ENCODE measurements at places on chromosomes 3 and 15. TPM values are rescaled to one million over a fixed set of nuclear protein-coding genes. Genes with fewer than 3 reads are reported as not detected.

Gene MUSTN1
- total RNA-seq: not detected

Gene TRAIP
- total RNA-seq: 18.9 TPM

DNA sequence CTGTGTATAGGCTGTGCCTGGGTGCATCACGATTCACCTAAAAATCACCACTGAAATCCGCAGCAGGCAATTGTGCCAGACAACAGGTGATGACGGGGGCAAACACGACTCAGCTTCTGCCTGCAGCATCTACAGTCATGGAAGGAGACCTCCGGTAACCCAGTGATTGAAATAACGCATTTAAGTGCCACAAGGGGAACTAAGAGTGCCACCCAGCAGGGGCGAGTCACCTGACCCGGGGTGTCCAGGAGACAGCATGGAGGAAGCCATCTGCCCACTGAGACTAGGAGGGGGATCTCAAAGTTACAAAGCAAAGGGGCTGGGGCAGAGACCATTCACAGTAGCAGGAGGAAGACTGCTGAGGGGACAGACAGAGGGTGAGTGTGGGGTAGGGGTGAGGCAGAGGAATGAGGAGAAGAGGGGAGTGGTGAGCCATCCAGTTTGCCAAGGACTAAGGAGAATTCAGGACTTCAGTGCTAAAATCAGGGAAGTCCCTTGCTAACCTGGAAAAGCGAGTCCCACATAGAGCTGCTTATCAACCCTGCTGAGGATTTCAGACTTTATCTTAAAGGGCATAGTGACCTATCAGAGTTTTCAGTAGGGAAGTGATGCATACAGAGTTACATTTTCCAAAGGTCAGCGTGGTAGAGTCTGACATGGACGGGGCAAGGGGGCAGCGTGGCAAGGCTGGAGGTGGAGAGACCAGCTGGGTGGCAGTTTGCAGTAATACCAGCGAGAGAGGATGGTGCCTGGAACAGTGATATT lies 256.7 kb upstream of the HES1 start:
- DNase-seq: no peak

GRCh38 chr15:80550908-80551260 lies 144.2 kb upstream of the ABHD17C start:
- no peak for DNase-seq

Gene SNTN
- total RNA-seq: not detected

Gene VWA5B2
- not detected for total RNA-seq

DNA sequence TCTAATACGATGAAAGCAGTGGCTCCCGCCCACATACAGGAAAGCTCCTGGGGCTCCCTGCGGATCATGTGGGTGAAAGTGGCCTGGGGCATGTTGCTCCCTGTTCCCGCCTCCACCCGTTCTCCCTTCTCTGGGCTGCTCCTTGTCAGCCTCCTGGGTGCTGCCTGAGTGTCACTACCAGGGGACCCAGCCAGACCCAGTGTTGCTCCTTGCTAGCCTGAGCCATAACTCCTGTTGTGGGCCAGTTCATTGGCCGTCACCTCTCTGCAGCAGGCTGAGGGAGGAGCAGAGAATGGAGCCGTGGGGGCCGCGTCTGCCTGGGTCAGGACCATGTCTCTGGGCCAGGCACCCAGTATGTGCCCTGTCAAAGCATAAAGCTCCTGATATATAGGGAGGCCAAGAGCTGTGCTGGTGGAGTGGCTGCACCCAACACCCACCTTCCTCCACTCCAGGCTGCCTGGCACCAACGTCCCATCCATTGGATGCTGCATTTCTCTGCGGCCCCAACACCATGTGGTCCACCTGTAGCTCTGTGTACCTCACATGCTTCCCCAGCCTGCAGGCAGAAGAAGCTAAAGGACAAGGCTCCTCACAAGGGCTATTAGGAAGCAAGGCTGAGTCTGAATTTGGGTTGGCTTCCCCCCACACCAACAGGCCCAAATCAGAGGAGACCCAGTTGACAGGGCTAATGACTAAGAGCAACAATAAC lies 40.5 kb downstream of the KLF13 start:
- DNase-seq: no peak

Gene ROBO1
- total RNA-seq: 21.6 TPM

GRCh38 chr3:17686613-17687012 lies 55.8 kb downstream of the TBC1D5 start:
- no peak for DNase-seq

GRCh38 chr3:184659797-184660301 lies 52.0 kb downstream of the MAGEF1 start:
- DNase-seq: no peak

Gene ABCF3
- total RNA-seq: 51.1 TPM

Gene MYRIP
- 0.29 TPM for total RNA-seq

- no peak for DNase-seq
Observed at GRCh38 chr15:67165254-67166253, 88.9 kb downstream of the AAGAB start.

Gene ADCY5
- total RNA-seq: 2.7 TPM

DNA sequence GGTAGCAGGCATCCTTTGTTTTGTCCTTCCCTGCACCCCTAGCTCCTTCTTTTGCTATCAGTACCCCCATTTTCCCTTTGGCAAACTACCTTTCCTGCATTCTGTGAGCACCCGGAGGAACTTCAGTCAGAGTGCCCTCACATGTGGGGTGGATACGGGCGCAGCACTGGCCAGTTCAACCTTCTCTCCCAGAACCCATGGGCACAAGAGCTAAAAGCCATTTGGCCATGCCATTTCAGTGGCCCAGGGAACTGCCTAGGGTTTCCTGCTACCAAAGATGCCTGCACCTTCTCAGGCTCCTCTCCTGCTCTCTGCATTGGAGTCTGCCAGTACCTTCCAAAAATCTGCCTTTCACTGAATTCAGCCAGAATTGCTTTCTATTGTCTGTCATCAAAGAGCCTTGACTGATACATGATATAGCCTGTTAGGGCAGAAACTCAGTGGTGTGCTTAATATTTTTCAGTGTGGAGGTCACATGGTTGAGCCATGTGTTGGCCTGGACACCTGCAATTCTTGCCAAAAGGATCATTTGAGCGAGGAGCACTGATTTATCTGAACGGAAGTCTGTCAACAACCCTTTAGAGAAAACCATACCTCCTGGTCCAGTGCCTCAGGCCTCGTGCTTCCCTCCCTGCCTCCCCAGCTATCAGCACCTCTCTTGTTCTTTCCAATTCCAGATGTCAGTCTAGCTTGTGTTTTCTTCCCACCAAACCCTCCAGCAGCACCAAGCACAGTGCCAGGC lies 27.0 kb upstream of the HHATL start:
- no peak for DNase-seq

Gene IL17RD
- total RNA-seq: 13.2 TPM

DNA sequence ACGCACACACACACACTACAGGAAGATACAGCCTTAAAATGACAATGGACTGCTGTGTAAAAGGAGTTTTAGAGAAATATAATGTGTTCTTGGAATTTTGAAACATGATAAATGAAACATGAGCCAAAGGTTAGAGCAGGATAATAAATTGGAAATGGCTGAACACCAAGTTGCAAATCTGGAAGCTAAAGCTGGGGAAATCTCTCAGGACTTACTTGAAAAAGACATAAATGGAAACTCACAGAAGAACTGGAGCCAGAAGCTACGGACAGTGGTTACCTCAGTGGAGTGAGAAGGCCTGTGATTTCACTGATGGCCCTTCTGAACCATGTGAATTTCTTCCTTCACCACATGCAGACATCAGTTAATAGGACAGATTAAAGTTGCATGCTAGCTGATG lies 37.3 kb upstream of the ATP10A start:
- no peak for DNase-seq

DNA sequence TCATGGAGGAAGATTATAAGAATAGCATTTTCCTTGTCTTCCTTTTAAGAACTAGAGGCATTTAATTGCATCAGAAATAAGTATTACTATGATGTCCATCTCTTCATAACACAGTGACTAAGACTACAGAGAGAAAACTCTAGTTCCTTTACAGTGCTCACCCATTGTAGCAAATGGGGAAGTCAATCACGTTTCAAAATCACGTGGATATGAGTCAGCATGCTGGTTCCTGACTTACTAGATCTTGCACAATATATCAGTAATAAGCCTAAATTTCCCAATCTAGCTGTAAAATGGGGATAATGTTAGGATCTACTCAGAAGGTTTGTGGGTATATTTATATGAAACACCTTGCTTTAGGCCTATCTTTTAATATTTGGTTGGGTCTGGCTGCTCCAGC lies 254.8 kb upstream of the EOMES start:
- DNase-seq: peak; percentile 73

GRCh38 chr3:117651246-117651645 lies 941.7 kb downstream of the TUSC7 start:
- no peak for DNase-seq

DNA sequence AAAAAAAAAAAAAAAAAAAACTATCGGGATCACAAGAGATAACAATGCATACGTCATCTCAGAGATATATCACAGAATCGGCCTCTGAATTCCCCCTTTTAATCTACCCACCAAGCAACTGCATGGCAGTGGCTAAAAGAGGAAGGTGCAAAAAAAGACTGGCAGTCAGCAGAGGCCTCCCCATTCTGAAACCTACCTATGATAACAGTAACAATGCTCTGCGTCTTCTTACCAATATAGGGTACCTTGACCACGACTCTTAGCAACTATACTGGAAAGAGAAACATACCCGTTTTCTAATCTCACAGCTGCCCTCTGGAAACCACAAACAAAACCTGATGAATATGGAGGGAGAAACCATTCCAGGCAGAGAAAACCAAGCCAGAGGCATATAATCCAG lies 106.9 kb downstream of the ULK4 start:
- no peak for DNase-seq

DNA sequence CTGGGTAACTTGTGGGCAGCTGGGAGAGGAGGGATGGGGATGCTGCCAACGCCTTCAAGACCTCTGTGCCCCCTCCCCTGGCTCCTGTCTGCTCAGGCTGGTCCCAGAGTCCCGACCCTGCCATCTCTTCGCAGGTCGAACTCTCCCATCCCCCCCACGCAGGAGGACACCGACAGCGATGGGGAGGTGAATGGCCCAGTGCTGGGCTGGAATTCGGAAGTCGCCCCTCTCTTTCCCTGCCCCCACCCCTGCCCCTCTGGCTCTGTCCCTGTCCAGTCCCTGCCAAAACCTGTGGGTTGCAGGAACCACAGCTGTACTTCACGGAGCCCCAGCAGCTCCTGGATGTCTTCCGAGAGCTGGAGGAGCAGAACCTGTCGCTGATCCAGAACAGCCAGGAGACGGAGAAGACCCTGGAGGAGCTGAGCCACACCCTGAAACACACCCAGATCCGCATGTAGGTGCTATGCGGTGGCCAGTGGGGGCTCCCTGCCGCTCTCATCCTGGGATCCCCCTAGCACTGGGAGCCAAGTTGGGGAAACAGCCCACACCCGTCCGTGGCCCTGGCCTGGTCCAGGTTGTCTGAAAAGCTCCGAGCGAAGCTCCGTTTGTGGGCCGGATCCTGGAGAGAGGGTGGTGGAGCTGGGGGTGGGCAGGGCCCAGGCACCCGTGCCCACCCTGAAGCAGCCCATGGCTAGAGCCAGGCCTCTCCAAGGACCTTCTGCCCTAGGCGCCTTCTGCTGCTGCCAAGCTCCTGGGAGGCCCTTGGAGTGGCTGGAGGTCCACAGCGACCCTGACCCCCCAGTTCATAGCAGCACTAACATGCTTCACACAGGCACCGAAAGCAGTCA lies 28.7 kb downstream of the CFAP100 start:
- DNase-seq: no peak

DNA sequence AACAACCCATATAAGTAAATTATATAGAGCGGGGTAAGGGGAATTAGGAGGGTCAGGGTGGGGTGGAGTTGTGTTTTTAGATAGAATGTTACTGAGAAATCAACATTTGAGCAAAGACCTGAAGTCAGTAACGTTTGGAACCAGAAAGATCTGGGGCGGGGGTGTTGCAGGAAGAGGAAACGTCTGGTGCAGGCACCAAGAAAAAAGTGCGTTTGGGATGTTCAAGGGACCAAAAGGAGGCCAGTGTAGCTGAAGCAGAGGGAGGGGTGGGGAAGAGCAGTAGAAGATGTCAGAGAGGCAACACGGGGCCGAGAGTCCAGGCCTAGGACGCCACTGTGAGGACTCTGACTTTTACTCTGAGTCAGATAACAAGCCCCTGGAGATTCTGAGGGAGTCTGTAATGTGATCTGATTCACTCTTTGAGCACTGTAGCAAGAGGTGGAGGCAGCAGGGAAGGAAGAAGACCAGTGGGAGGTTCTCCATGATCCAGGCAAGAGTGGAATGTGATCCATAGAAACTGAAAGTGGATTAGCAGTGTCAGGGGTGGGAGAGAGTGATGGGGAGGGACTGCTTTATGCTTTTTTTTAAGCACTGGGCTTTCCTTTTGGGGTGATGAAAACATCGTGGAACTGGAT lies 179.3 kb upstream of the CHRM5 start:
- no peak for DNase-seq

Gene FGF7
- not detected for total RNA-seq

GRCh38 chr3:27503526-27503925 lies 19.3 kb upstream of the SLC4A7 start:
- no peak for DNase-seq

GRCh38 chr3:66497288-66497984 lies 3.4 kb downstream of the LRIG1 start:
- no peak for DNase-seq

Gene CCR5
- total RNA-seq: not detected

Gene HIGD2B
- total RNA-seq: not detected

GRCh38 chr15:38088971-38089370 lies 154.5 kb downstream of the TMCO5A start:
- no peak for DNase-seq

DNA sequence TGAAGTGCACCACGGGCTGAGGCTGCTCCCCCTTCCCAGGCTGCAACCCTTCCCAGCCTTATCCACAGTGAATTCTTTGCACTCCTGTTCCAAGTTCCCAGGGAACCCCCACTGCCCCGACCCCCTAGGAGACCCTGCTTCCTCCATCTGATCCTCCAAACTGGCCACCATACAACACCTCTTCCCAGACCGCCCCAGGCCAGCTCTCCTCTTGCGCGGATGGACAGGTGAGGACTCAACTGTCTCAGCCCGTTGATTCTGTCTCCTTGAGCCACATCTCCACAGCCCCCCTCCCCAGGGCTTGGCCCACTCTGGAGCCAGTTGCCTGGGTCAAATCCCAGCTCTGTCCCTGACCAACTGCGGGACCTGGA lies 21.7 kb downstream of the GRIP2 start:
- DNase-seq: no peak

Gene SLC9C1
- not detected for total RNA-seq

DNA sequence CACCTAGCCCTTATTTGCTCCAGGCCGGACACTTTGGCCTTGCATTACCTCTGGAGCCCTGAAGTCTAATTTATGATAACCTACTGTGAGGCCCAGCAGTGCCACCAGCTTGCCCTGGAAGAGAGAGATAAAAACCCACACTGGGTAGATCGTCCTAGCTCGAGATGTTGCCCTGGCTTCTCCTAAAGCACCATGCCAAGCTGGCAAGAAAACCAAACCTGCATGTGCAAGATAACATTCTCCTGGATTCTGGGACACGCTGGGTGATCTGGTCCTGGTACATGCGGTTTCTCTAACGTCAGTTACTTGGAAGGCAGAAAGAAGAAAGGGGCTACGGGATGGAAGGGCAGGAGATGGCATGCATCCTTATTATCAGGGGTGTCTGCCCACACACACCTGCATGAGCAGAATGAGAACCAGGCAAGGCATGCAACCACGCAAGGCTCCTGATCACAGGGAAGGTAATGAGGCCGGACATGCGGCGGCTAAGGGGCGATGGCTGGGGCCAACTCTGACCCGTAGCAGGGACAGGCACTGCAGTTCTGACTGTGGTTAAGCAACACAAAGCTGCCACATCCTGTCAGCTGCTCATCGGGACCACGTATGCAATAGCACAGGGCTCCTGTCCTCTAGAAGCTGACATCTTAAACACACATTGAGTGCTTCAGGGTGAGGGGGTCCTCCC lies 73.0 kb downstream of the OXNAD1 start:
- DNase-seq: no peak
